SHP77 treated with DMSO at 0.1 percent for 48 hours (cell line): ENCODE measurements at places on chromosomes 5 and 9.
A peak's percentile ranks its signal among the peaks of the same experiment; 100 is the strongest.

GRCh38 chr5:77145666-77146065 is 58.6 kb upstream of the ZBED3 start:
- no peak for DNase-seq

DNA sequence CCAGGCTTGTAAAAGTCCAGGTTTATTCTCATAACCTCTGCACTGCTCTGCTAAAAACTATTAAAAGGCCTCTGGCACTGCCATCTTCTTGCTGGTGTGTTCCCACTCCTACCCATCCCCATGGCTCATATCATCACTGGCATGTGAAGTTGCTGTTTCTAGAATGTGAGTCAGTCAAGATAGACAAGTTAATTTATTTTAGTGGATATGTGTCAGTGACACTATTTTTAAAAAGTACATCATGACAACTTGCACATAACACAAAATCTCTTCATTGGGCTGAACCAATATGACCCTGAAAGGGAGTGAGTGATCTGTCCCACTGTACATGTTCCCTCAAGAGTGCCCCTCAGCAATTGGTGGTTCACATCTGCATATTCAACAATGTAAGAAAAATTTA is 299.7 kb downstream of the NFIB start:
- DNase-seq = no peak

- DNase-seq = peak; percentile 54
Observed at GRCh38 chr9:128117613-128118471, 9.7 kb downstream of the PTGES2 start.

DNA sequence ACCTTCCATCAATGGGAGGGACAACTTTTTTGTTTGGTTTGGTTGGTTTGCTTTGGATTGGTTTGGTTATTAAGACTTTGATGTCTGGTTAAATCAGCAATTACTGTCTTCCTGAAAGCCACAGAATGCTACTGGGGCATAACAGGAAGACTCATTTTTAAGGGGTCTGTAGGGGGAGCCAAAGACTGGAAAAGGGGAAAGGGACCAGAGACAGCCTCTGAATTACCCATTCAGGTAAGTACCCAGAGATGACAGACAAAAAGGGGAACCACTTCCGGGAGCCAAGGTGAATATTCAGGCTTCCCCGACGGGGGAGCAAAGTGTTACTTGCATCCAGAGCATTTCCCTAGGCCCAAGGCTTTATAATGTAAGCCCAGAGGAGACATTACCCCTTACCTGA is 4.6 kb upstream of the FEM1C start:
- no peak for DNase-seq

DNA sequence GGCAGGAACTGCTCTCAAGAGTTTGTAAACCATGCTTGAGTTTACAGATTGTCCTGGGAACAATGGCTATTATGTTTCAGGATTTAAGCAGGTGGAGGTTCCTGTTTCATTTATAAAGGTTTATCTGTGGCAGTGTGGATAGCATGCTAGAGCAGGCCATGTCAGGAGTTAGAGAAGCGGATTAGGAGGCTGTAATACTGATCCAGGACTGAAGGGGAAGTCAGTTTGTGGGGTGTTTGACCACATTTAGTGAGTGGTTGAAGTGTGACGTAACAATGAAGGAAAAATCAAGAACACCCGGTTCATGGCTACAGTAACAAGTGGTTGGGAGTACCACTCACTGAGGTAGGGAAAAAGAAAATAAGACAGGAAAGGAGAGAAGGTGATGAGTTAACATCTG is 299.0 kb downstream of the TLR4 start:
- no peak for DNase-seq

DNA sequence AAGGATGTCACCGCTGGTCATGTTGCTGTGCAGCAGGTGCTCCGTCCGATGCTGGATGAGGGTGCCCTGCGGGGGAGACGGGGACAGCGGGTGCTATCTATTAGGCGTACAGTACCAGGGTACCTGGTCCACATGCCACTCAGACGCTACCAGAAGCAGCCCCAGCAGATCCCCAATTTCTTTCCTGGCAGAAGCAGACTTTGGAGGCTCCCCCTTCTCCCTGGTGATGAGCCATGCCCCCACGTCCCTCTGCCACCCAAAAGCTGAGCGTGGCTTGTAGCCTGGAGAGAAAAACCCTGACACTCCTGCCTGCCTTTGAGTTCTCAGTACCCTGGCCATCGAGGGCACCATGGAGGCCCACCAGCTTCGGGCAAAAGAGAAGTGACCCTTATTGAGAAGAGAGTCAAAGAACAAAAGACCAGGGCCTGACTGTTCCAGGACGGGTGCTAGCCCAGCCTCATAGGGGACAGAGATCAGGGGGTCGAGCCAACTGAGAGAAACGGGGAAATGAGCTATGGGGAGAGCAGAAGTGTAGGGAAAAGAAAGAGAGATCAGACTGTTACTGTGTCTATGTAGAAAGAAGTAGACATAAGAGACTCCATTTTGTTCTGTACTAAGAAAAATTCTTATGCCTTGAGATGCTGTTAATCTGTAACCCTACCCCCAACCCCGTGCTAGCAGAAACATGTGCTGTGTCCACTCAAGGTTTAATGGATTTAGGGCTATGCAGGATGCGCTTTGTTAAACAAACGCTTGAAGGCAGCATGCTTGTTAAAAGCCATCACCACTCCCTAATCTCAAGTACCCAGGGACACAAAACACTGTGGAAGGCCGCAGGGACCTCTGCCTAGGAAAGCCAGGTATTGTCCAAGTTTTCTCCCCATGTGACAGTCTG is 62.0 kb upstream of the ZNF354B start:
- no peak for DNase-seq

DNA sequence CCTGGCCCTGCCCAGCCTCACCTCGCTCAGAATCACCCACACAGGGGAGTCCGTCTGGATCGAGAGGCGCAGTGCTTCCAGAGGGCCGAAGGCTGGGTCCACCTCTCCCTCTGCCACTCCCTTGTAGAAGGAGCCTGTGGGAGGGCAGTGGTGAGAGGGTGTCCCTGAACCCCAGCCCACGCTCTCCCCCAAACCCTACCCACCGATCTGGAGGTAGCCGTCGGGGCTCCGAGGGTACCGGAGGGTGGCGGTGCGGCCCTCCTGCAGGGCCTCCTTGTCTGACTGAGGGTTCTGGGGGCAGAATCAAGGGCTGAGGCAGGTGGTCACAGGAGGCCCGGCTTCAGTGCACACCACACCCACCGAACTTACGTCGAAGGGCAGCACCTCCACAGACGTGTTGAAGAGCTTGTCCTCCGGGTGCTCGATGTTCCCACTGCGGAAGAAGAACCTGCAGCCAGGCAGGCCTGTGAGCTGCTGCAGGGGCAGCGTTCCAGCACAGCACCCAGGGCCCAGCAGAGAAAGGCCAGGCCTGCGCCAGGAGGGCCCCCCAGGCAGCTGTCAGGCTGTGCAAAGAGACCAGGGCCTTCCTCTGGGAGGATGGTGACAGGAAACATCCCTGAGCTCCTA is 4.5 kb downstream of the LTC4S start:
- DNase-seq = no peak

DNA sequence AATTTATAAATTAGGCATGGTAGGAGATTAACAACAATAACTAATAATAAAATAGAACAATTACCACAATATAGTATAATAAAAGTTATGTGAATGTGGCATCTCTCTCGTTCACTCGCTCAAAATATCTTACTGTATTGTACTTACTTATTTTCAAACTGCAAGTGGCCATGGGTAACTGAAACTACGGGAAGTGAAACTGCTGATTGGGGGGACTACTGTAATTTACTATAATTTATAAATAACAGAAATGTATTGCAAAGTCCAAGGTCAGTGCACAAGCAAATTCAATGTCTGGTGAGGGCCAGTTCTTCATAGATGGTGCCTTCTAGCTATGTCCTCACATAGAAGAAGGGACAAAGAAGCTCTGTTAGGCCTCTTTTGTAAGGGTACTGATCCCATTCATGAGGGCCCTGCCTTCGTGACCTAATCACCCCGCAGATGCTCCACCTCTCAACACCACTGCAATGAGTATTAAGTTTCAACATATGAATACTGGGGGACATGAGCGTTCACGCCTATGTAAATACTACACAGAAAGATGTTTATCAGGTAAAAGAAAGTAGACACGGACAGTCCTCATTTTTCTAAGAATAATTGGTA is 39.0 kb downstream of the KCNIP1 start:
- DNase-seq = no peak

DNA sequence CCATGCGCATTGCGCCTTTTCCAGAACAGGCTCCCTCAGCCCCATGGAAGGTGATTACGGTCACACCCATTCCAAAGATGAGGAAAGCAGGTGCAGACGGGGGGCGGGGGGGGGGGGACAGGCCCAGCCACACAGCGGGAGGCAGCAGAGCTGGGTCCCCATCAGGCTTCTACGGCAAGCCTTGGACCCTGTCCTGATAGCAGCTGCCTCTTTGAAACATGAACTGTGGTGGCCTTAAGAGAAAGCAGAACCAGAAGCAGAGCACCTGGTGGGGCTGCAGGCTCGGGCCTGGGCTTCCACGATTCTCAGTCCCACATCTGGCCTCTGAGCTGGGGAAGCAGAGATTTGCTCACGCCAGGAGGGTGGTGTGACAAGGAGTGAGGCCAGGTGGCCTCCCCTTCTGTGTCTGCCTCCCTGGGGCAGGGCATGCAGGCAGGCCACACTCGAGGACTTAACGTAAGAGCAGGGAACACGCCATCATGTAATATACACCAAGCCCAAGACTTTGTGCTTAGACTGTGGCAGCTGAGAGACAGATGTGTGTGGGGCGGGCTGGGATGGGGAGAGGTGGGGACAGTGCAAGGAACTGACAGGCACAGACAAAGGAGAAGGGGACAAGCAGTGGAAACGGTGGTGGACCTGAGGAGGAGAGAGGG is 14.2 kb upstream of the PHYKPL start:
- DNase-seq = no peak

GRCh38 chr5:148499452-148499851 is 115.7 kb downstream of the FBXO38 start:
- no peak for DNase-seq

DNA sequence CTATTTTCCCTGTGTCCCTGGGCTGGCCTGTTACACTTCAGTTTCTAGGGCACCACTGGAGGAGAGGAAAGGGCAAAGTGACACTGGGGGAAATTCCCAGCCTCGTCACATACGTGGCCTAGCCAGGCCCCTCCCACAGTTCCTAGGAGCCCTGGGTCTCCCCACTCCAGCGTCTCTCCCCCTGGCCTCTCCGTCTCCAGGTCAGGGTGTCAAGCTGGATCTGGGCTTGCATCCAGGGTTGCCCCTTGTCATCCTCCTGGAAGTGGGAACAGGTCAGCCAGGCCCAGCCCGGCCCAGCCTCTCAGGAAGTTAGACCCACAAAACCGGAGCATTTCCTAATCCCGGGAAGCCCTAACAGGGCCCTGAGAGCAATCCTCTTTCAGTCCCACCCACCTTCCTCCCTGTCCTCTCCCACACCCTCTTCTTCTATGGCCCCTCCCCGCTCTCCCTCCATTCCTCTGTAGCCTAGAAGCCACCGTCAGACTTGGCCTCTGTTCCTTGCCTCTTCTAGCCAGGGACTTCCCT is 4.7 kb upstream of the TNIP1 start:
- DNase-seq = no peak

DNA sequence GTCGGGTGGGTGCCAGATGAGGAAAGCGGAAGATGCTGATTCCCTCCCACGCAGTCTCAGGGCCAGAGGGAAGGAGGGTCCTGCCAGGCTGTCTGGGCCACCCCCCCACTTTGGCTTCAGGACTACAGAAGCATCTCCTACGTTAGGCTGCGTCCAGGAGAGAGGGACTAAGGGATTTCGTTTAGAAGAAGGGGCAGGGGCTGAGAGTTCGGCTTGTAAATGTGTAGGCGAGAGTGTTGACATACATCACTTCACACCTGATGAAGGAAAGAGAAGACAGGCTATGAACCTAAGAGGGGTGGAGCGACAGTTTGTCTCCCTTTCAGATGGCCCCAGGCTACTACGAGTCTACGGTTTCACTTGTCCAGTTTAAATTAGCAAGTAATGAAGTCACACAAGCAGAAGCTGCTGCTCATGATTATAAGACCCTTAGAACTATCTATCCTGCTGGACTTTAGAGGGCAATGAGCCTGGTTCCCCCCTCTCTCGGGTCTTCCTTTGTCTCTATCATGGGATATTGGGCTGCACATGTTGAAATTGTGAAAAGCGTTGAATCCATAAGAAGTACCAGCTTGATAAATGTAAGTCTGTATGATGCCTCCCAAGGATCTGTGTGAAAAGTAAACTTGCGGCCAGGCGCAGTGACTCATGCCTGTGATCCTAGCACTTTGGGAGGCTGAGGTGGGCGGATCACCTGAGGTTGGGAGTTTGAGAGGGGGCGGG is 193.0 kb downstream of the AOPEP start:
- DNase-seq = no peak
